ENCODE measurements at places on chromosomes 5 and 9.
A peak's percentile ranks its signal among the peaks of the same experiment; 100 is the strongest.

- DNase-seq: no peak
These were observed 303 bp downstream of the LIFR start for GRCh38 chr5:38556088-38556598.

DNA sequence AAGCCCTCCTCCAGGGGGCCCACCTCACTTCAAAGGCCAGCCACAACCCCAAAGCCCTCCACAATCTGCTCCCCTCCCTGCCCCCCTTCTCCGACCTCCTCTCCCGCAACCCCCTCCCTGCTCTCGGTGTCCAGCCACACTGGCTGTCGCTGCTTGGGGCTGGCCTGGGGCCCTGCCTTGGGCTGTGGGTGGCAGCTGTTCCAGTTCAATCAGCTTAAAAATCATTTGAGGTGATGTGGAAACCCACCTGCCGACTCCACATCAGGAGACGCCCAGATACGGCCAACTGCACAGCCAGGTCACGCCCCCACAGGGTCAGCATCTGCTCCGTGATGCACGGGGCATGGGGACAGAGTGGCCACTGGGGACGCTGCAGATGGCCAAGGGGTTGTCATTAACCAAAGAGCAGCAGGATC lies 107.0 kb upstream of the MVB12B start:
- DNase-seq: no peak

- DNase-seq: no peak
These were observed 1.8 kb upstream of the ADCY2 start for GRCh38 chr5:7393921-7394799.

GRCh38 chr5:117065800-117066199 lies 491.2 kb upstream of the SEMA6A start:
- DNase-seq: no peak

- no peak for DNase-seq
These were observed 148.5 kb upstream of the PUM3 start for GRCh38 chr9:2992427-2992826.

GRCh38 chr5:129460672-129460935 lies 506 bp downstream of the ADAMTS19 start:
- DNase-seq: no peak

GRCh38 chr9:135533674-135534073 lies 12.3 kb upstream of the OBP2A start:
- DNase-seq: no peak

DNA sequence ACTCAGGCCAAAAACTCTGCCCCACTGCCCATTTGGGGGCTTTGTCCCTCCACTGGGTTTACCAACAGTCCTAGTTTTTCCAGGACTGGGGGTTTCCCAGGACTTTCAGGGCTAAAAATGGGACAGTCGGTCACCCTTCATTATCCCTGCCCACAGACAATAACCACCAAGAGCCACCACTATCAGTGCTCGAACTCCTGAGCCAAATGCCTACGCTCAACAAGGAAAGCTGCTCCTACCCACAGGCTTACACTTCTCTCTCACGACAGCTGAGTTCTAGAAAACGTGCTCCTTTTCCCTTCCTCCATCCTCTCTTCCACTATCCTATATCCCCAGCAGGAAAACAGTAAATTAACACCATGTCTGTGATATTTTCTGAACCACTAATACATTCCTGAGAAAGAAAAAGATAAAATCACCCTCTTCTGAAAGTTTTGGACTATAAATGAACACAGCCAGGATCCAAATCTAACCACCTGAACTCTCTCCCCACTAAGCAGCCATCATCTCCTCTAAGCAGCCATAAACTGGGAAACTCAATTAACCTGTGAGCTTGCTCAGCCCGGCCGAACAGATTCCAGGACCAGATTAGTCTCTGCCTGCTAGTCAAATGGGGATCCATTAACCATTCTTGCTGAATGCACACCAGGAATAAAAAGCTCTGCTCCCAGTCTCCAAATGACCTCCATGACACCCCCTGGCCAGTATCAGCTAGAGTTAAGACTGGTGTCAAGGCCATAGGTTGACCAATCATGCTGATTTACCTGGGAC lies 41.8 kb downstream of the KLHL3 start:
- DNase-seq: no peak

DNA sequence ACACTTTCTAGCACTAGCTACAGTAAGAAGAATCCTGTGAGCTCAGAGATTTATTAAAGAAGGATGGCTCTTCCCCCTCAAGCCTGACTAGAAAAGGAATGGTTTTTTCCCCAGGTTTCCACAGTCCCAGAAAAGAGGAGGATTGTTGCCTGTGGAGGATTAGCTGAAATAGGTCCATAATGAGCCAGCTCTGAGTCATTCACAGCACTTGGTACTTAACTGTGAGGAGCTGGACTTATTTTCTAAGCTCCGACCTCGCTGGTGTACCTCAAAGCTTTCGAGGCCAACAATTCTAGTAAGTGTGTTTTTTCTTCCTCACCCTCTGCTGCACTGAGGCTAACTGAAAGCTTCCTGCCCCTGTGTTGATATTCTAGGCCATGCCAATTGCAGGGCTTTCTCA lies 222.5 kb upstream of the IL12B start:
- DNase-seq: no peak

GRCh38 chr9:34291423-34291822 lies 37.6 kb downstream of the KIF24 start:
- DNase-seq: no peak

GRCh38 chr9:78393340-78393739 lies 96.4 kb downstream of the PSAT1 start:
- no peak for DNase-seq

GRCh38 chr9:123562844-123563346 lies 206.9 kb downstream of the CRB2 start:
- no peak for DNase-seq

DNA sequence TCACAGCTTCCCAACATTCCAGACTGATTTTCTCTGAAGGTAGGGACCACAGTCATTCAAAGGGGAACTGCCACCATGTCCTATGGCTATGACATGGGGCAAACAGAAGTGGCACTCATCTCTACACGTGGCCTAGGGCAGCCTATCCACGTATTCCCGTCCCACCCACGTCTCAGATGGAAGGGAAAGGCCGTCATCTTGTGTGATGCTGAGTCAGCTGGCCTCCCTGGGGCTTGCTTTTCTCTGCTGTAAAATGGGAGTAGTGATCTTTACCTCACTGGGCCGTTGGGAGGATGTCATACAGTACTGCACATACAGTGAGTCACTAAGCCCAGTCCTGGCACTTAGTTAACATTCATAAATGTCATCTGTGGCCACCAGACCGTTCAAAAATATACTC lies 72.3 kb downstream of the RAPGEF1 start:
- peak; percentile 64 for DNase-seq

- no peak for DNase-seq
These were observed 8.3 kb downstream of the AHRR start for GRCh38 chr5:329768-330167.

- no peak for DNase-seq
These were observed 1.6 kb upstream of the MARCHF6 start for GRCh38 chr5:10351919-10352318.

- DNase-seq: no peak
These were observed 40.3 kb upstream of the CLK4 start for GRCh38 chr5:178667101-178667500.

- no peak for DNase-seq
These were observed 11.2 kb upstream of the PAM start for GRCh38 chr5:102743900-102744299.

- DNase-seq: no peak
These were observed 67.1 kb upstream of the SMIM15 start for GRCh38 chr5:61229416-61229815.

DNA sequence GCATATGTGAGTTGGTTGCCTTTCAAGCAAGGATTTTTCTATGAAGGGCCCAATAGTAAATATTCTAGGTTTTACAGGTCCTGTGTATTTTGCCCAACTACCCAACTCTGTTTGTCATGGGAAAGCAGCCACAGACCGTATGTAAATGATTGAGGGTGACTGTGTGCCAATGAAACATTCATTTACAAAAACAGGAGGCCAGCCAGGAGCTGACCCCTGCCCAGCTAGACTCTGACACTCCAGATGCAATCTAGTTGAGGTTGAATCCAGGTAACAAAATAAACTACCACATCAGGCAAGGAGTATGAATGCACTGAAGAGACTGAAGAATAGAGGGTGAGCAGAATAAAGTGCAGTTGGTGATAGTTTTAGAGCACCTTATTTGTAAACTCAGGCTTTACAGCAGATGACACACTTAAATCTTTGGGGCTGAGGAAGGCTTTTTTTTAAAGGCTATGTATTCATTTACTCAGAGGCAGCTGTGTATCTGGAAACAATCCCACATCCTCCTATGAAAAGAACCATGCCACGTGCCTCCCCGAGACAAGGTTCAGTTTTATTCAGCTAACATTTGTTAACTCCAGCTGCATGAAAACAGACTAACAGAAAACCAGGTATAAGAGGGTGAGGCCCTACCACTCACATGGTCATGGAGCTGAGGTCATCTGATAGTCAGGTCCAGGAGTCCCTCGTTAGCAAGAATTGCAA lies 60.7 kb downstream of the SLC1A1 start:
- no peak for DNase-seq

DNA sequence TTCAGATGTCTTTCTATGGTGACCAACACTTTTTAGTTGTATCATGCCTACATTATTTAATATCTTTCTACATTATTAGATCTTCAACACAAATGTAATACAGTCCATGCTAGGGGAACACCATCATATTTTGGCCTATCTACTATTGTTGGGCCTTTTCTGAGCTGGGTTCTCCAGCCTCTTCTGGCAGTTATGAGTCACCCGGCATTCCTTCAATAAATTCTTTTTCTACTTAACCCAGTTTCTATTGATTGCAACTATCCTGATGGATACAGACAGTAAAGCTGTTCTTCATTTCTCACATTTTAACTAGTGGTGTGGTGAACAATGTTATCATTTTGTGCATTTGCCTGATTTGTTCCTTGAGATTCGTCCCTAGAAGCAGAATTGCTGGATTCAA lies 529.3 kb downstream of the BNC2 start:
- DNase-seq: no peak

- DNase-seq: no peak
These were observed 1090.0 kb upstream of the ARRDC3 start for GRCh38 chr5:92472981-92473566.

DNA sequence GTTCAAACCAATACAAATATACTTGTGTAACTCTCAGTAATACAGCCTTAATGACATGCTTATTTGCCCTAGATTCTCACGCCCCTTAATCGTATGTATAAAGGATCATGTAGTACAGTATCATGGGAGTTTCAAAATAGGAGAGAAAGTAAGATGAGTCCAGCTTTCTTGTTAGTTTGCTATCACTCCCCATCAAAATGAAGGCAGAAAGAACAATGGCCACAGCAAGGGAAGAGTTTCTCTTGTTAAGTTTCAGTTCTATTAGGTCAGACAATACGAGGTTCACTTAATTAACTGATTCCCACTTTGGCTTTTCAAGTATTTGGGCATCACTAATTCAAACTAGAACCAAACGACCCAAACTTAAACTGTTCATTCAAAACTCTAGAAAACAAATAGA lies 55.4 kb downstream of the CDC14B start:
- no peak for DNase-seq

GRCh38 chr9:133528001-133528875 lies 3.5 kb upstream of the MYMK start:
- no peak for DNase-seq

GRCh38 chr5:59709346-59709821 lies 184.1 kb downstream of the PDE4D start:
- no peak for DNase-seq

DNA sequence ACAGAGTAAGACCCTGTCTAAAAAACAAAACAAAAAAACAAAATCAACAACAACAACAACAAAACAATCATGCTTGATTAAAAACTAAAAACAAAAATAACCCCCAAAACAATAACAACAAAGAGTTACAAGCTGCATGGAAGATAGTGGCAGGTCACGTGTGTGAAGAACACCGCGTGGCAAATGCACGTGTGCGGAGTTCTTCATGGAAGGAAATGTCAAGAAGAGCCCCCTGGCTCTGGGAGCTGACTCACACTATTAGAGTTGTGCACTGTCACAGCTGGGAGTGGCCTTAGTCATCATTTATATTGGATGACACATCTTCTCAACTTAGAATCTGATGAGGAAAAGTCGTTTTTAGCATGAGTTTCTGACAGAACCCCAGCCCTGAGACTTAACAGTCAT lies 110.5 kb downstream of the JMY start:
- DNase-seq: no peak

DNA sequence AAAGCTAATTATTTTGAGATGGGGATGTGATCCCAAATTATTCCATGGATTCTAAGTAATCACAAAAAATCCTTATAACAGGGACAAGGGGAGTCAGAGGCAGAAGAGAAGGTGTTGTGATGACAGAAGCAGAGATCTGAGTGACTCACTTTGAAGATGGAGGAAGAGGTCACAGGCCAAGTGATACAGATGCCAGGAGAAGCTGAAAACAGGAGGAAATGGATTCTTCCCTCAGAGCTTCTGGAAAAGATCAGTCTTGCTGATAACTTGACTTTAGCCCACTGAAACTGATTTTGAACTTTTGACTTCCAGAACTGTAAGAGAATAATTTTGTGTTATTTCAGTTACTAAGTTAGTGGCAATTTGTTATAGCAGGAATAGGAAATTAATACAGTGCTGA lies 105.3 kb downstream of the GCNT1 start:
- DNase-seq: no peak

DNA sequence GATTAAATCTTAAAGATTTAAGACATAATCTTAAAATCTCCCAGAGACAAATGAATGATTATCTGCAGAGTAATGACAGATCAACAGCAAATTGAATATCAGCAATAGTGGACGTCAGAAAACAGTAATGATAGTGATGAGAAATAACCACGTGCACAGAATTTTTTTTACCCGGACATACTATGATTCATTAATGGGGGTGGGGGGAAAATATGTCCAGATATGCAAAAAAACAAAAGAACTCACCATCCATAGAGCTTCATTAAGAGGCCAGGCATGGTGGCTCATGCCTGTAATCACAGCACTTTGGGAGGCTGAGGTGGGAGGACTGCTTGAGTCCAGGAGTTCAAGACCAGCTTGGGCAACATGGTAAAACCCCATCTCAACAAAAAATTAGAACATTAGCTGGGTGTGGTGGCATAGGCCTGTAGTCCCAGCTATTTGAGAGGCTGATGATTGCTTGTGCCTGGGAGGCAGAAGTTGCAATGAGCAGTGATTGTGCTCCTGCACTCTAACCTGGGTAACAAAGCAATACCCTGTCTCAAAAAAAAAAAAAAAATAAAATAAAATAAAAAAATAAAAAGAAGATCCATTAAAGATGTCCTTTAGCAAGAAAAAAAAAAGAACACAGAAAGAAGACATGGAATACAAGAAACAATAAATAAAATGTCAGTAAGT lies 30.9 kb upstream of the SHOC1 start:
- no peak for DNase-seq

All from stimulated activated CD4-positive, alpha-beta T cell treated with anti-CD3 and anti-CD28 coated beads, Interleukin-12 subunit alpha, Interleukin-12 subunit beta, amount 100 ng/mL, for 24 hours (primary cell).